ENCODE measurements at places on chromosomes 2 and 18.

- DNase-seq, result no peak
Observed at GRCh38 chr2:95734976-95735890, 143.4 kb downstream of the TRIM43 start.

DNA sequence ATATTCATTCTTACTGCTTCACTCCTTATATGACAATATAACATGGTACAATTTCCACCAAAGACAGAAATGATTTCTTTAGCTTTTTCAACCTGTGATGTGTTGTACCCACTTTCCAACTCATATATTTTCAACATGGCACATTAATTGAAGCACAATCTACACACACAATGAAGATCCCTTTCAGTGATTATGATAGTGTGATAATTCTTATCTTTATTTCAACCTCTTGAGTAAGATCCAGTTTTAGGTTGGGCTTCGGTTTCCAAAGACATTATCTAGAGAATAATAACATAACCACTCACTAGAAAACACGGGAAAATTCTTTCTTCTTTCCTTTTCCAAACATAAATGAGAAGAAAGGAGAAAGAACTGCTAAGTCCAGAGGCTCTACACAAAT, 3.4 kb upstream of the DSG3 start:
- DNase-seq, result no peak

DNA sequence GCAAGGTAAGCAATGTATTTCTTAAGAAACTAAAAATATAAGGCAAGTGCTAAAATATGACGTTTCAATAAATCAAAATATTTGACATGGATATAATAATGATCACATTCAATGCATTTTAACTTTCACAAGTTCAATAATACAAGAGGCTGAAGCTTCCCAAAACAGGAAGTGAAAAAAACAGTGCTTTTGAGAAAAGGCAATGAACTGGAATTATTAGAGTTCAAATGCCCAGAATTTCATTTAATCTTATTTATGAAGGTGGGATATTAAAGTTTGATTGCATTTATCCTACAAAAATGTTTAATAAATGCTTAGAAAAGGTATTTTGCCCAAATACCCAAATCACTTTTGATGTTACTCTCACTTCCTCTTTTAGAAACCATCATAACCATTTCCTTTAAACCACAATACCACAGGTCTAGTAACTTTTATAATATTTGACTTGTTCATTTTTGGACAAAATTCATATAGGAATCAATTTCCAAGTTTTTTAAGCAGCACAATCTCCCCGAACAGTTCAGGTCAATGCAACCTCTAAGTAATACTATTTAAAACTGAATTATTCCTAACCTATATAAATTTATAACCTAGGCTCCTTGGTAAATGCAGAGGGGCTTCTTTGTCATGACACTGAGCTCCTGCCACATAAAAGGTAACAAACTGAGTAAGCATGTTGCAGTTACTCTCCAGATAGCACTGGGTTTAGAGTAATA, 2.1 kb downstream of the NCKAP1 start:
- DNase-seq, result no peak

DNA sequence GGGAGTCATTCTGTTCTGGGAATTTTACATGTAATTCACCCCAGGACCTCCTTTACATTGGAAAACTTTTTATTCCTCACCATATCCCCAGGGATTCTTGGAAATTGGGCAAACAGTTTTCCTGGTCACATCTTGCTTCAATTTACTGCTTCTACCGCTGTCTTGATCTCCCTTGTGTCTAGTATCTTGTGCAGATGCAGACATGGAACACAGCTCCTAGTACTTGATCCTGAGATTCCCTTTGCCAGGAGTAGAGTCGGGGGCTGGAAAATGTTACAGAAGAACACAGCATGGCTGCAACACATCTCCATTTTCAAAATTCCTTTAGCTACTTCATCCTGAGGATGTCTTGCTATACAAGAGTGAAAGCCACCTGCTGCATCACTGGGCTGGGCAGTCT, 472.8 kb downstream of the PLCL1 start:
- no peak for DNase-seq

GRCh38 chr2:67631483-67631882, 234.3 kb downstream of the ETAA1 start:
- no peak for DNase-seq

Measured in activated CD4-positive, alpha-beta T cell treated with anti-CD3 and anti-CD28 coated beads, Interleukin-2, amount 50 U/mL, for 24 hours (primary cell).